ENCODE measurements at places on chromosomes 13 and 19. TPM values are rescaled to one million over a fixed set of nuclear protein-coding genes. Genes with fewer than 3 reads are reported as not detected.
A peak's percentile ranks its signal among the peaks of the same experiment; 100 is the strongest.

Gene PIH1D1
- 128 TPM for total RNA-seq

GRCh38 chr13:110468986-110469495 is 92.5 kb downstream of the RAB20 start:
- no peak for DNase-seq

DNA sequence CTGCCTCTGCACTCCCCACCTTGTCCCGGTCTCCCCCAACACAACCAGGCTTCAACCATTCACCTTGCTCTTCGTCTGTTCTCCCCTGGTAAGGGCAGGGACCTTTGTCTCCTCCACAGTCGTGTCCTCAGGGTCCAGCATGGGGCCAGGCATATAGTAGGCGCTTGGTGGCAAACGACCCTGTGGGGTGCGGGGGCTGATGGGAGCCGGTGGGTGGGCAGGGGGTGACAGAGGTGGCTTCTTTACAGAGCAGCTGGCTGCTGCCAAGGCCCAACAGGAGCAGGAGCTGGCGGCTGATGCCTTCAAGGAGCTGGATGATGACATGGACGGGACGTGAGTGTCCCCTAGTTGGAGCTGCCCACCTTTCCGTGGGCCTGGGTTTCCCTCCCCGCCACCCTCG is 9.7 kb downstream of the PRKCSH start:
- no peak for DNase-seq

GRCh38 chr19:1718420-1719291 is 34.6 kb upstream of the ONECUT3 start:
- no peak for DNase-seq

DNA sequence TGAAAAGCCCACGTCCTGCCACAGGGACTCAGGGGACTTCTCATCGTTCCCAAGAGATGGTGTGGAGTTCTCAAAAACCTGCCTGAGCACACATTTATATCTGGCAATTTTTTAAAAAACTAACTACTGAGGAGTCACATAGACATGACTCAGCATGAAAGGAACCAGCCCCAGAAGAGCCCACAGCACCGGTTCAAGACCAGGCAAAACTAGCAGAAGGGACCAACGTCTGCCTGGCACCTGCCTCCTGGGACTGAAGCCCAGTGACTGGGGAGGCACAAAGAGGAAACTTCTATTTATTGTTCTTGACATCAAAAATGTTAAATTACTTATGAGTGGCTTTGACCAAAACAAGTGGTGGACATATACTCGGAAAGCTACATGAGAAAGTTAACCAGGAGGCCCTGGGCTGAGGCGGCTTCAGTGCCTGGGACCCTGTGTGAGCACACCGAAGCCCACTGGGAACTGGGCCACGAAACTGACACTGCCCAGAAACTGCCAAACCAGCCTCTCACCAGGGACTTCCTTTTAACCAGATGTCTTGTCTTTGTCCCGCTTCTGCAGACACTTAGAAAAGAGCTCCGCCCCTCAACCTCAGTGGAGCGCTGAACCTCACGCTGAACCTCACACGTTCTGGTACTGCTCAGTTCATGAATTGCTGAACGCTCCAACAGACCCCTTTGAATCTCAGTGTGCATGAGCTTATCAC is 25.7 kb downstream of the C13orf46 start:
- DNase-seq, result no peak

Gene PNMA8A
- total RNA-seq, result not detected

DNA sequence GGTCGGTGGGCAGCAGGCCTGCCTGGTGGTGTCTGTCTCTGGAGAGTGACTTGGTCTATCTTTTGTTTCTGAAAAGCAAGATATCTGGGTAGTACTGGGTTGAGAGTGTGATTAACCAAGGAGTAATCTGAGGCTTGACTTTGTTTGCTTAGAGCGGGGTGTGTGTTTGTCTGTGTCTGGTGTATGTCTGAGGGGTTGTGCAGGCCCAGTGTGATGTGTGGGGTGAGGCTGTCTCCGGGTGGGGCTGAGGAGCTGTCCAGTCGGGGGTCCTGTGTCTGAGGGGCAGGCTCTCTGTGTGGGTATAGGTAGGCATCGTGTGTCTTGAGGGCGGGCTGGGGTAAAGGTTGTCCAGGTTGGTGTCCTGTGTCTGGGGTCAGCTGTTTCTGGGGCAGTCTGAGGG is 11.1 kb upstream of the TIMM50 start:
- no peak for DNase-seq

DNA sequence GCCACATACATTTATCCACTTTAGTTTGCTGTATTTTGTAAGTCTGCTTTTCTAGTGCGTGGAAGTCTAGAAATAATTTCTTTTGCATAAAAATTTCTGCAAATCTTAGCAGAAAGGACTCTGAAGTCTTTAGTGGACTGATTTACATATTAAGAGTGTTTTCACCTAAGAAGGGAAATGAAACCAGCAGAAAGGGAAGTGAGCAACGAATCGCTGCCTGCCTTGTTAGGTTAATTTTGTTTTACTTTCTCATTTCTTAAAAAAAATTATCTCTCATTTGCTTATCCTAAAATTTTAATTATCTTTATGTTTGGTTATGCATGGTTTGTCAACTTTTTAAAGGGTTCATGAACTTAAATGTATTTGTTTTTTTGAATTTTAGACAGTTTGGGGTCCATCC is 767 bp upstream of the GPR18 start:
- DNase-seq, result peak; percentile 61

Gene PSG2
- not detected for total RNA-seq

GRCh38 chr13:100836711-100837110 is 162.1 kb upstream of the TMTC4 start:
- no peak for DNase-seq

Gene C19orf73
- total RNA-seq, result 0.92 TPM

- no peak for DNase-seq
Observed at GRCh38 chr13:43390619-43391018, 367.2 kb downstream of the DNAJC15 start.

Gene RNF6
- 34.2 TPM for total RNA-seq

- DNase-seq, result no peak
Observed at GRCh38 chr13:34037636-34038540, 219.9 kb downstream of the RFC3 start.

Gene FFAR2
- total RNA-seq, result not detected

DNA sequence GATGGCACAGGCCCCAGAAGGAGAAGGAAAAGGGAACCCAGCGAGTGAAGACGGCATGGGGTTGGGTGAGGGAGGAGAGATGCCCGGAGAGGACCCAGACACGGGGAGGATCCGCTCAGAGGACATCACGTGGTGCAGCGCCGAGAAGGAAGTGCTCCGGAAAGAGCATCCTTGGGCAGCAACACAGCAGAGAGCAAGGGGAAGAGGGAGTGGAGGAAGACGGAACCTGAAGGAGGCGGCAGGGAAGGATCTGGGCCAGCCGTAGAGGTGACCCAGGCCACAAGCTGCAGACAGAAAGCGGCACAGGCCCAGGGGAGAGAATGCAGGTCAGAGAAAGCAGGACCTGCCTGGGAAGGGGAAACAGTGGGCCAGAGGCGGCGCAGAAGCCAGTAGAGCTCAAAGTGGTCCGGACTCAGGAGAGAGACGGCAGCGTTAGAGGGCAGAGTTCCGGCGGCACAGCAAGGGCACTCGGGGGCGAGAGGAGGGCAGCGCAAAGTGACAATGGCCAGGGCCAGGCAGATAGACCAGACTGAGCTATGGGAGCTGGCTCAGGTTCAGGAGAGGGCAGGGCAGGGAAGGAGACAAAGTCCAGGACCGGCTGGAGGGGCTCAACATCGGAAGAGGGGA is 1.1 kb downstream of the PPP1R12C start:
- DNase-seq, result peak; percentile 70

Gene SYNE4
- 2.6 TPM for total RNA-seq

DNA sequence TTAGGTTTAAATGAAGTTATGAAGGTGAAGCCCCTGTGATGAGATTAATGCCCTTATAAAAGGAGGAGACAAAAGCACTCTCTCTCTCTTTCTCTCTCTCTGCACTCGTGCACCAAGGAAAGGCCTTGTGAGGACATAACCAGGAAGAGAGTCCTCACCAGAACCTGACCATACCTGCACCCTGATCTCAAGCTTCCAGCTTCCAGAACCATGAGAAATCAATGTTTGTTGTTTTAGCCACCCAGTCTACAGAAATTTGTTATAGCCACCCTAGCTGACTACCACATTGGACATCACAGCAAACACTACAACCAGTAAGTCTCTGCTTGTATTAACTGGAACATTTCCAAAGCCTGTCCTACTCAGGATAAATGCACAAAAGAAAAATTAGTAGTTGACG is 34.7 kb upstream of the WDFY2 start:
- no peak for DNase-seq

Gene SNRPA
- 183 TPM for total RNA-seq

GRCh38 chr19:38596057-38596981 is 21.4 kb downstream of the MAP4K1 start:
- no peak for DNase-seq

Gene LIPE
- 34.6 TPM for total RNA-seq

DNA sequence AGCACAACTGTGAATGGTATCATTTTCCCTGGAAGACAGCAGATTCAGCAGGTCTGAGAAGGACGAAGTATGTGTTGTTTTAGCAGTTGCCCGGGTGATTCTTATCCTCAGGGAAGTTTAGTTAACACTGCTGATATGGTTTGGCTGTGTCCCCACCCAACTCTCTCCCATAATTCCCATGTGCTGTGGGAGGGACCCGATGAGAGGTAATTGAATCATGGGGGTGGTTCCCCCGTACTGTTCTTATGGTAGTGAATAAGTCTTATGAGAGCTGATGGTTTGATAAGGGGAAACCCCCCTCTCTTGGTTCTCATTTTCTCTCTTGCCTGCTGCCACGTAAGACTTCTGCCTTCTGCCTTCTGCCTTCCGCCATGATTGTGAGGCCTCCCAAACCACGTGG is 81.0 kb upstream of the UBAC2 start:
- DNase-seq, result no peak

DNA sequence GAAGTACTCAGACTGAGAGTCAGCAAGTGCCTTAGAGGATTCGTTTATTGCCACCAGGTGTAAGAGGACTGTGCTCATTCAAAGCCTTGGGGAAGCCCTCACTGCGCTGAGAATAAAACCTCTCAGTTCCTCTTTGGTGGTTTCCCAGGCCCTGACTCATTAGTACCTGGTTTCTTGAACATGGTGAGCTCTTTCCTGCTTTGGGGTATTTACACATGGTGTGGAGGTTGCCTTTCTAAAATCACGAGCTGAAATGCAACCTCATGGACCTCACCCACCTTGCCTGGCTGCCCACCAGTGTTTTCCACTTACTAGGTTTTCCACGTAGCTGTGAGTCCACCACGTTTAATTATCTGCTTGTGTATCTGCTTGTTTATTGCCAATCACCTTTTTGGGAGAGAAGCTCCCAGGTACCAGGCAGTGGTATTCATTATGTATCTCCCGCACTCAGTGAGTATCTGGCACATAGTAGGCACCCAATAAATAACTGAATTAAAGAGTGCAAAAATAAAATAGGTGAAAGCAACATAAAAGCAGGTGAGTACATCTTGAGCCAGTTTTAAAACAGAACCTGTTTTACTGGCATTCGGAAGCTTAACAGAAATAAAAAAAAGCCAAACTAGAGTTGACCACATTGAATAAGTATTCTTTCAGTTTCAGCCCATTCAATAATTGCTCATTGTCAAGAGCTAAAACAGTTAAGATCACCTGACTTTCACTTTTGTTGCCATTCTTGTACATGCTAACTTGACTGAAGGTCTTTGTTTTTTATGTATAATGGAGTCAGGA is 533.0 kb downstream of the MYO16 start:
- peak; percentile 39 for DNase-seq

Gene SERPINE3
- total RNA-seq, result not detected

DNA sequence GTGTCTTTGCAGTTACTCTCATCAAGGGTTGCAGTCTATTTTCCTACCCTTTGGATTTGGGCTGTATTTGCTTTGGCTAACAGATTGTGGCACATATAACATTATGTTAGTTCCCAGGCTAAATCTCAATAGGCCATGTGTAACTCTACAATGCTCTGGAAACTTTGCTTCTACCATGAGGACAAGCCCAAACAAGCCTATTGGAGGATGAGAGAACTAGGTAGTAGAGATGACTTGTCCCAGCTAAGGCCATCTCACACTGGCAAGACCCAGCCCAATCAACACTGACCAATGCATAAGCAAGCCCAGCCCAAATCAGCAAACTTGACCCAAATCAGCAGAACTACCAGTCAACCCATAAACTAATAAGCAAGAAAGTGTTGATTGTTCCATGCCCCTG is 311.8 kb downstream of the NDFIP2 start:
- DNase-seq, result no peak

GRCh38 chr13:110519506-110519905 is 42.0 kb downstream of the RAB20 start:
- DNase-seq, result no peak

GRCh38 chr13:46385946-46386345 is 1.1 kb downstream of the RUBCNL start:
- DNase-seq, result no peak
